ENCODE measurements at places on chromosomes 1 and 21. TPM values are rescaled to one million over a fixed set of nuclear protein-coding genes. Genes with fewer than 3 reads are reported as not detected.

IL20 gene
- total RNA-seq = not detected

CFAP141 gene
- total RNA-seq = not detected

PRKAA2 gene
- total RNA-seq = 1.5 TPM

ORC1 gene
- 4.7 TPM for total RNA-seq

GRCh38 chr1:181119093-181119989 is 30.8 kb downstream of the IER5 start:
- no peaks in the 10 kb centered on the region for H3K27me3 ChIP-seq
- no peak for DNase-seq
- H3K27ac ChIP-seq = no peak overlapping the region
- no peak overlapping the region for H3K4me3 ChIP-seq

DNA sequence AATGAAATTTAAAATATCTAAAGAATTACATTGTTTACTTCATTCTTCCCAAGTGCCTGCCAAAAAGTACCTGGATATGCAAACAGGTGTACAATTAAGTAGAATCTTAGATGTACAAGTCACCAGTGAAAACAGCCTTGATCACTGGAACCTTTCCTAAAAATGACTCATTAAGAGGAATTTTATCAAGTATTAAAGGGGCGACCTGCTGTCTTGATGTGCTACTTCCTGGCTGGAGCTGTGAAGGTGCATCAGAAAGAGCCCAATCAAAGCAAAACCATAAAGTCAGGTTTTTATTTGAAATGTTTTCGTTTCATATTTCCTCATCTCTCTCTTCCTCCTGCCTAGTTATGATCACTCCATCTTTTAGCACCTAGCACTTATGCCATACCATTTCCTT is 33.4 kb downstream of the IFI44 start:
- no peaks in the 10 kb centered on the region for H3K36me3 ChIP-seq
- no peak overlapping the region for H3K27ac ChIP-seq
- H3K4me1 ChIP-seq = no peaks in the 10 kb centered on the region

- H3K4me3 ChIP-seq = no peak overlapping the region
- H3K27me3 ChIP-seq = no peaks in the 10 kb centered on the region
- no peak overlapping the region for H3K27ac ChIP-seq
- no peaks in the 10 kb centered on the region for H3K4me1 ChIP-seq
Observed at GRCh38 chr1:48109390-48110013, 112.3 kb upstream of the TRABD2B start.

DNA sequence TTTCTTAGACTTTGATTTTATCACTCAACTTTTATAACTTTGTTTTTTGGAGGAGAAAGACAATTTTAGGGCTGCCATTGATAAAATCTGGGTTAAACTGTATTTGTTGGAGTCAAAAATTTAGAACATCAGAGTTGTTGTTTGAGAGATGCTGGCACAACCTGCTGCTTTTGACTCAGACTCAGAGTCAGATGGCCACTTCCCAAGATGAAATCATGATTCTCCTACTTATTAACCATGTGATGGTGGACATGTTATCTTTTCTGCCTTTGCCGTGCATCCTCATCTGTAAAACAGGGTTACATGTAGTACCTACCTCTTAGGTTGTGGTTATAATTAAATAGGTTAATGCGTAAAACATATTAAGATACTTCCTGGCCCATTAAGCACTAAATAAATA is 71.2 kb downstream of the PLA2G4A start:
- no peak overlapping the region for H3K27ac ChIP-seq
- no peak overlapping the region for H3K4me3 ChIP-seq
- no peak for DNase-seq
- H3K27me3 ChIP-seq = no peaks in the 10 kb centered on the region
- H3K36me3 ChIP-seq = no peaks in the 10 kb centered on the region

DNA sequence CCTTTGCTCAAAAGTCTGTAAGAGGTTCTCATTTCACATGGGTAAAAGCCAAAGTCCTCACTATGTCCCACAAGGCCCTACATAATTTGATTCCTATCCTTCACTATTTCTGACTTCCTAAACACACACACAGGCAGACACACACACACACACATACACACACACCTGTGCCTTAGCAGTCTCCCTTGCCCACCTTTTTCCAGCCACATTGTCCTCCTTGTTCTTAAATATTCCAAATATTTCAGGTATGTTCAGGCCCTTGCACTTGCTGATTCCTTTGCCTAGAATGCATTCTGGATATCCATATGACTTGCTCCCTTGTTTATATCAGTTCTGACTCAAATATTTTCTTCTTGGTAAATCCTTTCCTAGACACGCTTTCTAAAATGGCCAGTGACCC is 54.6 kb downstream of the NTNG1 start:
- no peaks in the 10 kb centered on the region for H3K4me1 ChIP-seq
- no peak overlapping the region for H3K27ac ChIP-seq
- peaks cover 11% of the 10 kb centered on the region for H3K27me3 ChIP-seq
- no peak overlapping the region for H3K4me3 ChIP-seq
- no peak for DNase-seq
- H3K36me3 ChIP-seq = no peaks in the 10 kb centered on the region

GRCh38 chr1:244068567-244068966 is 17.5 kb downstream of the ZBTB18 start:
- H3K27ac ChIP-seq = no peak overlapping the region
- no peak for DNase-seq
- no peak overlapping the region for H3K4me3 ChIP-seq
- H3K4me1 ChIP-seq = no peaks in the 10 kb centered on the region
- H3K36me3 ChIP-seq = no peaks in the 10 kb centered on the region
- no peaks in the 10 kb centered on the region for H3K27me3 ChIP-seq

All from left lung (tissue), 14 donors.